ENCODE measurements at places on chromosomes 3 and 15. TPM values are rescaled to one million over a fixed set of nuclear protein-coding genes. Genes with fewer than 3 reads are reported as not detected.

DNA sequence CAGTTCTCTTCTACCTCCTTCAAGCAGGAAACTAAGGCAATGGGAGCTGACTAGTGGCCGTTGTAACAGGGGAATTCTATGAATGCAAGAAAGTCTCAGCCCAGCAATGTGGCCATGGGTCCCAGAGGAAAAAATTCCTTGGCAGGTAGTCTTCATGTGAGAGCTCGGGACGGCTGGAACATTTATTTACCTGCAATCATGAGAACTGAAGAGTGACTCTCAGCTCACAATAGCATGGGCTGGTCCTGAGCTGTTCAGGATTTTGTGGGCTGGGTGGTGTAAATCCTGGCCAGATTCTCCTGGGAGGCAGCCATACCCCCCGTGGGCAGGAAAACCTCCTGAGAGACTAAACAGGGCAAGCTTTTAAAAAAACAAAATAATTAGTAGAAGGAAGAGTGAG, 330.3 kb upstream of the CTNNB1 start:
- no peak for DNase-seq

GRCh38 chr15:101361418-101361817, 66.4 kb upstream of the SNRPA1 start:
- DNase-seq: no peak

DNA sequence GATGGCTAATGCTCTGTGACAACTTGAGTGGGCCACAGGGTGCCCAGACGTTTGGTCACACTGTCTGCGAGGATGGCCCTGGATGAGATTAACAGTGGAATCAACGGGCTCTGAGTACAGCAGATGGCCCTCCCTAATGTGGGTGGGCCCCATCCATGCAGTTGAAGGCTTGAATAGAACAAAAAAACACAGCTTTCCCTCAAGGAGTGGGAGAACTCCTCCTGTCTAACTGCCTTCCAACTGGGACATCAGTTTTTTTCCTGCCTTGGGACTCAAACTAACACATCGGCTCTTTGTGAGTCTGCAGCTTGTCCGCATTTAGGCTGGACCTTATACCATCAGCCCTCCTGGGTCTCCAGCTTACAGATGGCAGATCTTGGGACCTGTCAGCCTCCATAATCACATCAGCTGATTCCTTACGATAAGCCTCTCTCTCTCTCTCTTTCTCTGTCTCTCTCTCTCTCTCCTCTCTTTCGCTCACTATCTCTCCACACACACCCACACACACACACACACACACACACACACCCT, 20.8 kb downstream of the FAM174B start:
- DNase-seq: no peak

DNA sequence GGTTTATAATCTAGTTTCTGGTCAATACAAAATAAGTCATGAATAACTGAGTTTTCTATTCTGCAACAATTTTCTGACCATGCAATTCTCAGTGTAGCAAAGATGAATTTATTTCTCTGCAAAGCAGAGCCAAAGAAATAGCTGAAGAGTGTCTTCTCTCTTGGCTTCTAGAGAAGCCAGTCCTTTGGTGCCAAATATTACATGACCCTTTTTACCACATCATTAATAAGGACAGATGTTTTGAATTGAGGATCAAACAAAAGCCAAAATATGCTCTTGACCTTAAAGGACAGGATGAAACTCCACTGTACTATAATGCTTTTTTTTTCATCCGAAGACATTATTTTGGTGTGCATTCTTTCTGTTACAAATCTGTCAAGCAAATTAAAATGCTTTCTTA, 40.2 kb upstream of the OSTN start:
- no peak for DNase-seq

DNA sequence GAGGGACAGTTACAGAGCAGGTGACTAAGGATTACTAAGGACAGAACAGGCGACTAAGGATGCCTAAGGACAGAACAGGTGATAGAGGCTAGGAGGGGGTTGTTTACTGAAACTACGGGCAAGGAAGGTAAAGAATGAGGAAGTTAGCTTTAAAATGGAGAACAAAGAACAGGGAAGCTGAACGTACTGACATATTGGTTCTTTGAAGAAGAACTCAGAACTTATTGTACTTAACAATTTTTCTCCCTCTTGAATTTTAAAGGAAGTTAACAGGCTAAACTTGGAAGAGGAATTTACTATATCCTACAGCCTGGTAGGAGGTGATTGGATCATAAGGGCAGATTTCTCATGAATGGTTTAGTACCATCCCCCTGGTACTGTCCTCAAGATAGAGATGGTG, 290.2 kb downstream of the SHQ1 start:
- DNase-seq: no peak

The PLCB2 gene
- total RNA-seq: 123 TPM

GRCh38 chr3:103167850-103168249, 733.0 kb downstream of the ZPLD1 start:
- DNase-seq: no peak
